ENCODE measurements at places on chromosomes 5 and 9. TPM values are rescaled to one million over a fixed set of nuclear protein-coding genes. Genes with fewer than 3 reads are reported as not detected.

Gene CDC25C
- polyA plus RNA-seq: not detected

Gene BAAT
- polyA plus RNA-seq: 0.71 TPM

Gene TLX3
- not detected for polyA plus RNA-seq

Gene SPAG8
- polyA plus RNA-seq: 6.8 TPM
